ENCODE measurements at places on chromosomes 13 and 19.

DNA sequence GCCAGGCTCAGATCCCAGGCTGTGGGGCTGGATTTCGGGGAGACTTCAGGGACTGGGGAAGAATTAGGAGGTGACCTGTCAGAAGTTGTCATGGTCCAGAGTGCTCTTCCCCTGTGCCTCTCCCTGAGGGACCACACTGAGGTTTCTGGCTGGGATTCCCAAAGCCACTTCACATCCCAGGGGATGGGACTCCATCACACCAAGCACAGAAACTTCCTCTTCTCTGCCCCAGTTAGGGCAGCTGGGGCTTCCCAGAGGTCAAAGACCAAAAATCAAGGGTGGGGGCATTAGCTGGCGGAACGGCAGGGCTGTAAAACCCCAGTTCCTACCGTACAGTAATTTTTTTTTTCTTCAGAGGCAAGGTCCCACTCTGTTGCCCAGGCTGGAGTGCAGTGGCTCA is 7.4 kb downstream of the FCER2 start:
- no peak for DNase-seq

GRCh38 chr13:20174656-20175405 is 14.0 kb upstream of the GJA3 start:
- DNase-seq = peak; percentile 71

DNA sequence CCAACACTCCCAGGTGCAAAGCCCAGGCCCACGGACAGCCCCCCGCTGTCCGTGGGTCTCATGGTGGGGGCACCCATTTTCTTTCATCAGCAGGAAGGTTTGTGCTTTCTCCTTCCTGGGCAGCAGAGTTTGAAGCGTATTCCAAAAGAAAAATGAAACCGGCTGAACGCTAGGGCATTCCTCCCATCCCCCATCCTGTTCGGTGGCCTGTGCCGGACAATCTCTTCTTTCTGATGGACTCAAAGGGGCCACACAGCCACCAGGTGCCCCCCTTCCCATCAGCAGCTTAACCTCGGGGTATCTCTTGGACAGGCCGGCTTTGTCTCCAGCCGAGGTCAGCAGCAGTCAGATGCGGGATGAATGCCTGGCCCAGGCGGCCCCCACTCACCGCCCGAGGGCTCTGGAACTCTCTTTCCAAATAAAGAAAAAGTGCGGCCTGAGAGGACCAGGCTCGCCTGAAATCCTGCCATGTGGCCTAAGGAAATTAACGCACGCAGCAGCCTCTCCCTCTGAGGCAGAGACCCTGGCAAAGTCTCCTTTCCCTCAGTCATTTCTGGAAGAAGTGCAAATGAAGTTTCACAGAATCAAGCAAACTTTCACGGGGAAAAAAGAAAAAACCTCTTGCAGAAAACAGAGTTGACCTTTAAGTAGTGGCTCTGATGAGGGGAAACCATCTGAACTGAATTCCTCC is 67.8 kb downstream of the RASA3 start:
- no peak for DNase-seq

DNA sequence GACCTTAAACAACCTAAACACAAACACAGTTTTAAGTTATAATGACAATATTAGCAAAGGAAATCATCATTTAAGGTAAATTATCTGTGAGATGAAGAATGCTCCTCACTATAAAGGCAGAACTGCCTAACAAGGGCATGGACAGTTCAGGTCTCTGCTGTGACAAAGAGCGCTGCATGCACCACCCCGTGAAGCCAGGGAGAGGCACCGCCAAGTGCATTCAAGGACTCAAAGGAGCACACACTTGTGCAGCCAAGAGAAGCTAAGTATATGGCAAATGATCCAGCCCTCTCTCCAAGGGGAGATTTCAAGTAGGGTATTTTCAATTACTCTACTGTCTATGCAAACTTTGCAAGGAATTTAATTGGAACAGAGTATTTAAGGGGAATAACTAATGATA is 126.0 kb downstream of the RAP2A start:
- no peak for DNase-seq

GRCh38 chr13:99041788-99042187 is 63.9 kb upstream of the DOCK9 start:
- DNase-seq = no peak

DNA sequence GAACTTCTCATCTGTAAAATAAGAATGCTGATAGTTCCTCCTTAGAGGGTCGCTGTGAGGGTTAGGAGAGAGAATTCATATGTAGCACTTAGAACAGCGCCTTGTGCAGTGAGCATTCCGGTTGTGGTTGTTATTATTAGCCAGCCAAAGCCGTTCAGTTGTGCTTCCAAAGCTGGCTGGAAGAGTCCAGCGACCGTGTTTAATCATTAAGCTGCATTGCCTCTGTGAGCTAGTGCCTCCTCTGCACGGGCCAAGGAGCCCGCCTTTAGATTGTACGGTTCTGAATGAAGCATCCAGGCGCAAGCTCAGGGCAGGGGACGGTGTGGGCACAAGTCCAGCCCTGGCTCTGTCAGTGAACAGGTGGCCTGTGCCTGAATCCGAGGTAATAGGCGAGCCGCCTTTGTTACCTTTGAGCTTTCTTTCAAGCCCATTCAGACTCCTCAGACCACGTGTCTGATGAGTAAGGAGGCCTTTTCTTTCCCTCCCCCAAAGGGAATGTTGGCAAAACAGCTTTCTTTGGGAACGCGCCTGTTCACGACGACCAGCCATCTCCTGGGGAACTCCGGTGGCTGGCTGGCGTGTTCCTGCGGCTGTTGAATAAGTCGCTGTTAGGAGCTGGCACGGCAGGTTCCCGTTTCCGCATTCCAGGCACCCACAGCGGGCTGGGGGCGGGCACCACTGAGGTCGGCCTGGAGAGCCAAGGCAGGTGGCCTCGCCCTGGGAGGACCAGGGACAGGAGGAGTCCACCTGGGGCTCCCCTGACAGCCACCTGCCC is 25.1 kb downstream of the SIPA1L3 start:
- DNase-seq = peak; percentile 39

GRCh38 chr13:42333613-42334328 is 61.8 kb downstream of the AKAP11 start:
- peak; percentile 59 for DNase-seq

- no peak for DNase-seq
These were observed 45.3 kb downstream of the LRCH1 start for GRCh38 chr13:46598140-46598819.

- DNase-seq = peak; percentile 30
These were observed 4.6 kb downstream of the RBM26 start for GRCh38 chr13:79401259-79402070.

DNA sequence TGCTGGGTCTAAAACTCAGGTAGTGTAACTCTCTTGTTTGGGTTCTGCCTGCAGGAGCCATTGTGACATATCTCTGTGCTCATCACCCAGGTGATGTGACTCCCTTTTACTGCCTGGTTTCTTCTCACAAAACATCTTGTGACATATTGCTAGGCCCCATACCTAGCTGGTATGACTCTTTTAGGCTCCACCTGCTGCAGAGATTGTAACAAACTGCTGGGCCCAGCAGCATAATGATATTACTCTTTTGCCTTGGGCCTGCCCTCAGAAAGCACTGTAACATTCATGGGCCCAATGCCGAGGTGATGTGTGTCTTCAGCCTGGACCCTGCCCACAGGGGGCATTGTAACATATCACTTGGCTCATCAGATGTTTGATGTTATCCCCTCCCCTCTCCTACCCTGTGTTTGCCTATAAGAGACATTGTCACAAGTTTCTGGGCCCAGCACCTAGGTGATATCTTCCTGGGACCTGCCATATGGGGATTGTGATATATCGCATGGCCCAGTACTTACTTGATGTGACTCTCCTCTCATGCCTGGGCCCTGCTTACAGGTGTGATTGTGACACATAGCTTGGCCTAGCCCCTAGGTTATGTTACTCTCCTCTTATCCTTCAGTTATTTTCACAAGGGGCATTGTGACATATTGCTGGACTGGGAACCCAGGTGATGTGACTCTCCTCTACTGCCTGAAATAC is 18.0 kb upstream of the ZNF681 start:
- DNase-seq = no peak

GRCh38 chr19:35260694-35261304 is 8.0 kb upstream of the USF2 start:
- peak; percentile 1 for DNase-seq

- peak; percentile 66 for DNase-seq
These were observed 21.9 kb downstream of the ATP11A start for GRCh38 chr13:112711528-112712265.

GRCh38 chr19:33552191-33552927 is 30.8 kb upstream of the PEPD start:
- DNase-seq = no peak

DNA sequence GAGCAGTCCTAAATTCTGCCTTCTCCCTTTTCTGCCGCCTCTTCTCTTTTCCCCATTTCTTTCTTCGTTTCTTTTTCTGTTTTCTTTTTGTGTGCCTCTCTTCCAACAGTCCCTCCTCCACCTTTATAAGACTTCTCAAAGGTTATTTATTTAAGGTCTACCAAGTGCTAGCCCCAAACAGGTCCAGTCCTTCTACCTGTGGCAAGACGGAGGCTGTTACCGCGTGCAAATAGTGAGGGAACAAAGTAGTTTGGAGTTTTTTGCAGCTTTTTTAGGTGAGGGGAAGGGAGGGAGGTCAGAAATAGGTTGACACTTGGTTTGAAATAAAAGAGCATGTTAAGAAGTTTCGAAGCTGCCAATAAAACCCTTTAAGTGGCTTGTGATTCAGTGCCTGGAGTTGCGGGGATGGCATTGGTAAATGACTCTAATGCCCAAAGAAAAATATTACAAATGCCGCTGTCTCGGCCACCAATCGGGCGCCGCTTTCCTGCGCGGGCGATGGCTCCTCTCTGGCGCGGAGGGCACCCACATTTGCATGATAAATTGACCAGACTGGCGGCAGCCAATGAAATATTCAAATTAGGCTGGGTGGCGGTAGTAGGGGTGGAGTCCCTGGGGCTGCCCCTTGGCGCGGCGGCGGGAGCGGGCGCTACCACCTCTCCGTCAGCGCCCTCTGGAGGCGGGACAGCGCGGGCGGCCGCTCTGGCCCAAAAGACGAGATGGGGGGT is 7.5 kb upstream of the TSHZ3 start:
- DNase-seq = no peak

DNA sequence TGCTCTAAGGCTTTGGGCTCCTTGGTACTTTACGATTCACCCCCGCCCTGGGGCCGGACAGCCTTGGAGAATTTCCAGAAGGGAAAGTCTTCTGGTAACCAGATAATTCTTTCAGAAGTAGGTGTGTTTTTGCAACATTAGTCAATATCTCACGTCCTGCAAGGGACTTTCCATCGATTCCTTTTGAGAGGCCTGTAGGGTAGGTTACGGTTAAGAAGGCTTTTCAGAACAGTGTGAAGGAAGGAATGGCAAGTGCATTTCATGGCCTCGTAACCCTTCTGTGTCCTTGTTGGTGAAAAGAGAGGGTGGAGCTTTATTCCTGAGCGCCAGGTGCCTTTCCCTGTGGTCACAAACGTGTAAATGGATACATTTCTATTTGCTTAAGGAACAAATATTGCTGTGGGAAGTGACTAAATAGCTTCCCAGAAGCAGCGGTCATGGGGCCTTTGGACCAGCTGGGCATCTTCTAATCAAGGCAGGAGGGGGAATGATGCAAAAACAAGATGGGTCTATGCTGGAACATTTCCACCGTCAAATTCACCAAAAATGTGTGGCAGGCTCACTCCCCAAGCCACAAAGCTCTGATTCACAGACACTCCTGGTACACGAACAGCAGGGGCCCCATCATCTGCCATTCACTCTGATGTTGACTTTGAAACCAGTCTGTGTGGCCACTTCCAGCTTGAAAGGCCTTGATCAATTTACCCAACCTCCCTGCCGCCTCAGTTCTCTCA is 99.2 kb downstream of the ANKRD10 start:
- no peak for DNase-seq

GRCh38 chr13:43653395-43653794 is 133.4 kb downstream of the ENOX1 start:
- DNase-seq = no peak

DNA sequence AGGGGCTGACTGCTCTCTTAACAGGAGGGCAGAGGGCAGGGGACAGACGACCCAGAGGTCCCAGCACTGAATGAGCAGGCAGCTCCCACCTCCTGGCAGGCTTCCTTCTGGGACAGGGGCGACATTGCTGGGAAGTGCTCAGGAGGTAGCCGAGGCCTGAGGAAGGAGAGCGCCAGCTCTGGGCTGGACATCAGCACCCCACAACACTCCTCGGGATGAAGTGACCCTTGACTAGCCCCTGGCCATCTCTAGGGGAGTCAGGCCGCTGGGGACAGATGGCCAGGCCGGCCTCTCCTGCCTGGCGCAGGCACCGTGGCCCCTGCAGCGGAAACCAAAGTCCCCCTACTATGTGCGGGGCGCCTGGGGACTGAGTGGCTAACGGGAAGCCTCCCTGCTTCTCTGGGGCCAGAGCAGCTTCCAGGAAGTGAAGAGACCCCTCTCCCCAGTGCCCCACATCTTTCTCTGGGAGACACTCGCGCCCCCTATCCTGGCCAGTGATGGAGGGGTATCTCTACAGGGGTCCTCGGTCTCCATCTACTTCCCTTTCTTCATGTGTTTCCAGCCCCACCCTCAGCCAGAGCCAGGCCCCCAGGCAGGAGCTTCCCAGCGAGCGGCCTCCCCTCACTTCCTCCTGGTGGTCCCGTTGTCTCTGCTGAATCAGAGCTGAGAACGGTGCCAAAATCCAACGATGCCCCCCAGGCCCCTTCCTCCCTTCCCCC is 10.1 kb downstream of the PRR36 start:
- DNase-seq = no peak

GRCh38 chr19:13849991-13850909 is 26.7 kb upstream of the NANOS3 start:
- DNase-seq = peak; percentile 73

GRCh38 chr19:48419158-48419920 is 25.9 kb downstream of the GRIN2D start:
- DNase-seq = peak; percentile 83

DNA sequence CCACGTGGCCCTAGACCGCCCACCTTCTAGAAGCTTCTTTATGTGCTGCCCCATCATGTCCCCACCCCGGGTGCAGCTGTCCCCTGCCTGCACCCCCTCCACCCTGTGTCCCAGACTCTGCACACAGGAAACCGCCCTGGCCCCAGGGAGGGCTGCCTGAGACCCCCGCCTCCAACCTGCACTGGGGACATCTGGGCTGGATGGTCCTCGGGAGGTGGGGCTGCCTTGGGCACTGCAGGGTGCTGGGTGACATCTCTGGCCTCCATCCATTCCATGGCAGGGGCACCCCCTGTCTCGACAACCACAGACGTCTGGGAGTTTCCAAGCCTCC is 17.8 kb upstream of the ZBTB7A start:
- DNase-seq = no peak

- no peak for DNase-seq
These were observed 99.5 kb downstream of the KDM4B start for GRCh38 chr19:5068233-5069072.

GRCh38 chr13:48508011-48508410 is 24.9 kb downstream of the RCBTB2 start:
- no peak for DNase-seq

GRCh38 chr19:14432791-14433553 is at the start of gene PKN1:
TSS of gene PKN1 (plus strand) at chr19:14433306. CDS start at chr19:14433522, 216 bp downstream.
- peak; percentile 94 for DNase-seq

DNA sequence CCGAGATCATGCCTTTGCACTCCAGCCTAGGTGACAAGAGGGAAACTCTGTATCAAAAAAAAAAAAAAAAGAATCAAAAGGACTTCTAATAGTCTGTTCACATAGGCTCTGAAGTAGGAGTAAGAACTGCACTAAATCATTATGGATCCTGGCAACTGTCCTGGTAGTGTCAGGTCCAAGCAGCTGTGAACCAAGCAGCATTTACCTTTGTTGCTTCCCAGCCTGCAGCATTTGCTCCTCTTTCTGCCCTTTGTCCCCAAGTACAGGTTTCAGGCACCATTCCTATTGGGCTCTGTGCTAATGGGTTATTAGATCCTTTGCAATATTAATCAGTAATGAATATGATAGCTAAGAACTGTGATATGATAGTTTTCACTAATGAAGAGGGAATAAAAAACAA is 77.4 kb upstream of the NBEA start:
- no peak for DNase-seq

GRCh38 chr13:95457294-95457693 is 95.2 kb upstream of the CLDN10 start:
- DNase-seq = peak; percentile 69

Measured in GM20000 (cell line).